ENCODE measurements at places on chromosomes 13 and 19.

DNA sequence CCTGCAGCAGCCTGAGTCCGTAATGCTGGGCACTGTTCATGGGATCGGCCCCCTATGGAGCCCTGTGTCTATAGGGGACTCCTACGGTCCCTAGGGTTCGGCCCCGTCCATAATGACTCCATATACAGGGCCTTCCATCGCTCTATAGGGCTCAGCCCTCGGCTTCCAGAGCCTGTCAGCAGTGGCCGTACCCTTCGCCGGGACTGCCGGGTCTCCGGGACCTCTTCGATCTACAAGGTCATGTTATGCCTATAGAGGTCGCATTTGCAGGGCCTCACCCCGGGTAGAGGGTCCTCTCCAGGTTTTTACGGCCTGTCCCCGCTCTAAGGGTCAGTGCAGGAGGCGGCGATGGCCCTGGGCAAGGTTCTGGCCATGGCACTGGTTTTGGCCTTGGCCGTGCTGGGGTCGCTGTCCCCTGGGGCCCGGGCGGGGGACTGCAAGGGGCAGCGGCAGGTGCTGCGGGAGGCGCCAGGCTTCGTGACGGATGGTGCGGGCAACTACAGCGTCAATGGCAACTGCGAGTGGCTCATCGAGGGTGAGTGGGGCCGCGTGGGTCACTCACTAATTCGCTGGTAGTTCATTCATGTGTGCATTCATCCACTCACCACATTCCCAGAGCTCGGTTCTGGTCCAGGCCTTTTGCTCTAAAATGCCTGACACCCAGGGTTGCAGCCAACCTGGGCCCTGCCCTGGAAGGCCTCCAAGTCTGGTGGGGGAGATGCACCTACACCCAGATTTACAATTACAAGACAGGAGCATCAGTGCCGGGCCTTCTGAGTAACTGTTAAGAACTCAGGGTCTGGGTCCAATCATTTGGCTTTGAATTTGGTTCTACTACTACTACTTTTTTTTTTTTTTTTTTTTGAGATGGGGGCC is 699 bp downstream of the MEGF8 start:
- DNase-seq, result no peak

GRCh38 chr19:45471111-45471930 is 3.5 kb downstream of the FOSB start:
- DNase-seq, result no peak

DNA sequence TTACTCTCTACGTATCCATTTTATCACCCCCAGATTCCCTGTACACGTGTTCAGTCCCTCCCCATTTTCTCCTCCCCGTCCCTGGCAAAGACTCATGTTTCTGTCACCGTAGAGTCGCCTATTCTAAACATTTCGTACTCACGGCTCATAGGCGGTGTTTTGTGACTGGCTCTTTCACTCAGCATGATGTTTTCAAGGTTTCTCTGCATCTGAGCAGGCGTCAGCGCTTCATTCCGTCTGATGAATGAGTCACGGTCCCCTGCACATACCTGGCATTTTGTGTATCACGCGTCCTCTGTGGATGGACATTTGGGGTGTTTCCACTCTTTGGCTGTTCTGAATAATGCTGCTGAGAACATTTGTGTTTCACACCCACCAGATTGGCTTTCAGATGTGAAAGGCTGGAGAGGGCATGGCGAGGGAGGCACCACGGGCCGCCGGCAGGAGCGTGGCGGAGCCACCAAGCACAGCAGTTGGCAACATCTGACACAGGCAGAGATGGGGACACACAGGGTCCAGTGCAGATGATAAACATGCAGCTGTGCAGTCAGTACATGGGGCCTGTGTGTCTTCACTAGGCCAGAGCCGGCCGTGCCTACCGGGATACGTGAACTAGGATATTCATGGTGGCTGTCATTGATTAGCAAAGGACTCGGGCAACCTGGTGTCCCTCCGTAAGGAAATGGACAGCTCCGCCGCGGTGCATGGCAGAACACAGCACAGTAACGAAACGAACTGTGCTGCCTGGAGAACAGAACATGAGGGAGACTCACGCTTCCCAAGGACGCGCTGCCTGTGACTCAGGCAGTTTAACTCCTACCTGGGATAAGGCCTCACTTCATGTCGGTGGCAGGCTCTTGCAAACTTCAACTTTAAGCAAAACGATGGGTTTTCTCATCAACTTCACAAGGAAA is 117.2 kb downstream of the ATP11A start:
- DNase-seq, result no peak

GRCh38 chr19:18845961-18846360 is 14.2 kb downstream of the UPF1 start:
- DNase-seq, result no peak

DNA sequence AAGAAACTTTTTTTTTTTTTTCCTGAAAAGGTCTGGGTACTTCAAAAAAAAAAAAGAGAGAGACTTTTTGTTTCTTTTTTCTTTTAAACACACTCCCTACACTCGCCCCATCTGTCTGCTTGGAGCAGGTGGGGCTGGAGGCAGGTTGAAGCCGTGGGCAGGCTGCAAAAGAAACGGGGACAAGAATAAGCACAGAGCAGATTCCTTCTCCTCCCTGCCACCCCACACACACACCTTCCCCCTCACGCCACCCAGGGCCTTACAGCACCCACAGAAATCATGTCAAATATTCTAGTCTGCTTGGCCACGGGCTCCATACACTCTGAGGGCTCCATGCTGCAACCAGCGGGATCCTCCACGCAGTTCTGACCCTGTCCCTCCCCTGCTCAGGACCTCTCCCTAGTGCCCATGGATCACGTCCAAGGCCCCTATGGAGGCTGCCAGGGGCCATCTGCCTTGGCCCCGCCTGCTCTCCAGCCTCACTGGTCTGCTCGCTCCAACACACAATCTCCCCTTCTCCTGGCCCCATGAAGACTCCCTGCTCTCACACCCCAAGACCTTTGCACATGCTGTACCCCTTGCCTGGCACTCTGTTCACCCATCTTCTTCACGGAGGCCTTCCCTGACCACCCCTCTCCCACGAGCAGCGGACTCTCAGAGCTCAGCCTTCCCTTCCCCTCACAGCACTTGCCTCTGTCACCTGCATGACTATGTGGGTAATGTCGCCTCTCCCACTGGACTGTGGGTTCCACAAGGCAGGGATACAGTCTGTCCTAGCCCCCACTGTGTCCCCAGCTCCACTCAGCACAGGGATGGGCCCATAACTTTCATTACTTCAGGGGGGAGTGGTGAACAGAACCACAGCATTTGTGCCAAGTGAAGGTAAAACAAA is 11.4 kb downstream of the AKT2 start:
- DNase-seq, result no peak

- DNase-seq, result no peak
These were observed 311.8 kb downstream of the TSHZ3 start for GRCh38 chr19:31037286-31037980.

DNA sequence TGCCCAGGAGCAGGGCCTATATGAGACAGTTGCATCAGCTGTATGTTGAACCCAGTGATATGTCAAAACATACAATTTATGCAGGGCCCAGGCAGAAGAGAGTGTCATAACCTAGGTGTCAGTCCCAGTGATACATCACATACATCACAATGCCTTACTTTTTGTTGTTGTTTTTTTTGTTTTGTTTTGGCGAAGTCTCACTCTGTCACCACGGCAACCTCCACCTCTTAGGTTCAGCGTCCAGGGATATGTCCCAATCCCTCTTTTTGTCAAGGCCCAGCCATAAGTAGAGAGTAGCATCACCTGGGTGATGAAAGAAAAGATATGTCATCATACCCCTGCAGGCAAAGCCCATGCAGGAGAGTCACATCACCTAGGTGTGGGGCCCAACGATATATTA is 56.8 kb upstream of the ZNF730 start:
- no peak for DNase-seq

DNA sequence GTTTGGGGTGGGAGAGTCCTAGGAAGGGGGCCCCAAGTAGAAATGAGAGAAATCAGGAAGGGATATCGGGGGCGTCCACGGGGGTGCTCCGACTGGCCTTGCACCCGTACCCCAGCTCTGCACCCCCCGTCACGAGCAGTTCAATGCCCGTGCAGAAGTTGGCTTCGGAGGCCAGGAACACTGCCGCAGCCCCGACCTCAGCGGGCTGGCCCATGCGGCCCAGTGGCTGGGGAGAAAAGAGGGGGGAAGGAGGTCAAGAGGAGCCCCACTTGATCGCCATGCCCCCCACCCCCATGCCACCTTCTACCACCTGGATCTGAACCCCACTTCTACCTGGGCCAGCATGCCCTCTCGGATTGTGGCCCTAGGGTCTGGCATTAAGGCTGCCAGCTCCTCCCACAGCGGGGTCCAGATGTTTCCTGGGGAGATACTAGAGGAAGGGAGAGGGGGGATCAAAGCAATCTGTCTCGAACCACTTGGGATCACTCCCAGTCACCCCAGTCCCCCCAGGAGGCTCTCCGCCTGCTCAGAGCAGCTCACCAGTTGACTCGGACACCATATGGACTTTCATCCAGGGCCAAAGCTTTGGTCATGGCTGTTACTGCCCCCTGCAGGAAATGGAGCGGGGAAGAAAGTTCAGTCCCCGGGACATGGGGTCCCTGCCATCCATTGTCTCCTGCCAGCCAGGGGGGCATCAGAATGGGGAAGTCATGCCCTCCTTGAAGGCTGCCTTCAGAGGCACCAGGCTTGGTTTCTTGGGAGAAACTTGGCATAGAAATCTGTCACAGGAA is 2.5 kb upstream of the BCAT2 start:
- no peak for DNase-seq

- no peak for DNase-seq
These were observed 2.3 kb downstream of the DDA1 start for GRCh38 chr19:17311455-17312188.

GRCh38 chr19:40178756-40179155 is 12.5 kb upstream of the MAP3K10 start:
- DNase-seq, result no peak

All from esophagus muscularis mucosa (tissue), 4 donors.